ENCODE measurements at places on chromosomes 11 and 22. TPM values are rescaled to one million over a fixed set of nuclear protein-coding genes. Genes with fewer than 3 reads are reported as not detected.

Gene CEND1
- 0.20 TPM for total RNA-seq

DNA sequence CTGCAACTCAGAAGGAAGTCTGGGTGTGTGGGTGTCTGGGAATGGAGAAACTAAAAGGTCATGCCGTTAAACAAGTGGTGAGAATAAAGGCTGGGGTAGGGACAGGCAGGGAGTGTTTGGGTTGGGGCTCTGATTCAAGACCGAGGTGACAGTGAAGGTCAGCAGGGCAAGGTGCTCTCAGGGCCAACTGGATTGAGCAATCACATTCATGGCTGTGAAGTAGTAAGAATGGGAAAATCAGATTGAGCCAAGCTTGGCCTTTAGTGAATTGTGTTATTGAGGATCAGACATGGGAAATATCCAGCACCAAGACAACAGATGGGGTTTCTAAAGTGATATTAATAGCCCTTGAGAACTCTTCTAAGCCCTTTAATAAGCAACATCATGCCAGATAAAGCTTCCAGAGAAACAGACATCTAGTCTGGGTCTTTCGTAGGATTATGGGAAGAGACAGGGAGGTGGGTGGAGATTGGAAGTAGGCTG is 24.3 kb downstream of the SCN3B start:
- H3K27ac ChIP-seq, result no peak overlapping the region
- peaks cover 3% of the 10 kb centered on the region for H3K27me3 ChIP-seq
- DNase-seq, result no peak

GRCh38 chr11:36156161-36156816 is 132.9 kb downstream of the COMMD9 start:
- H3K4me3 ChIP-seq, result no peak overlapping the region
- H3K27ac ChIP-seq, result no peak overlapping the region
- H3K27me3 ChIP-seq, result no peaks in the 10 kb centered on the region
- no peak for DNase-seq

Gene CLCF1
- 2.2 TPM for total RNA-seq

Gene ATG13
- total RNA-seq, result 115 TPM

Gene PNPLA3
- not detected for total RNA-seq

- no peak for DNase-seq
- peaks cover 29% of the 10 kb centered on the region for H3K4me1 ChIP-seq
- no peaks in the 10 kb centered on the region for H3K27me3 ChIP-seq
- H3K27ac ChIP-seq, result peak overlapping the region; percentile 87
- peaks cover 6% of the 10 kb centered on the region for H3K36me3 ChIP-seq
Observed at GRCh38 chr22:19108807-19109197, 13.4 kb downstream of the DGCR2 start.

DNA sequence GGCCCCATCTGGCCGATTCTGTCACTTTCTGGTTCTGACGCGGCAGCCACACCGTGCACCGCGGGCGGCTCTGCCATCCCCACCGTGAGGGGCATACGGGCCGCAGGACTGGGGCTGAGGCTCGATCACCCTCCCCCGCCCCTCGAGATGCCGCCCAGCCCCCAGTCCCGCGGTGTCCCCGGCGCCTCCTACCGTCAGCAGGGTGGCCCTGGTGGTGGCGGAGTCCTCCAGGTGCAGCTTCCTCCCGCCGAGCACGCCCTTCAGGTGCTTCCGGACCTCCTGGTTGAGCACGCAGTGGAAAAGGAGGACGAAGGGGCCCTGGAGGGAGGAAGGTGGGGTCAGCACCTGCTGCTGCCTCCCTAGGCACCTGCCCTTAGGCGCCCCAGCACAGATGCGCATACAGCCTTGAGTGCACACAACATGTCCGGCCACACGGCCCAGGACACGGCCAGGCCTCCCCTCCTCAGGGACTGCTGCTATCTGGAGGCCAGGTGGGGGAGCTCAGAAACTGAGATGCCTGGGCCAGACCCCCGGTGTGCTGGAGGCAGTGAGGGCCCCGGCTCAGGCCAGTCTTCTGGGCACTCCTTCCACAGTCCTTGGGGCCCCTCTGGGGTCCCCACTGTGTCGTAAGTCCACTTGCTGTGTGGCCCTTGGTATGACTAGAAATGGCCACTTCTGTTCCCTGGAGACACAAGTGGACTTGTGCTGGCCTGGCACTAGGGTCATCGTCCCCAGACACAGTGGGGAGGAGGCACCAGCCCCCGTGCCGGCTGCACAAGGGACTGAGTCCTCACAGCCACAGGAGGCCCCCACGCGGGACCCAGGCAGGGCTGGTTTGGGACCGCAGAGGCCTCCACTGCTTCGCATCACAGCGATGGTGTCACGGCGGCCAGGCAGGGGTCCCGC is 31.5 kb downstream of the TRMU start:
- peaks cover 64% of the 10 kb centered on the region for H3K4me1 ChIP-seq
- no peaks in the 10 kb centered on the region for H3K27me3 ChIP-seq
- peak; percentile 21 for DNase-seq
- no peak overlapping the region for H3K27ac ChIP-seq
- H3K4me3 ChIP-seq, result peak overlapping the region; percentile 4

GRCh38 chr22:29840498-29840897 is 2.4 kb upstream of the ASCC2 start:
- no peak overlapping the region for H3K27ac ChIP-seq
- H3K27me3 ChIP-seq, result no peaks in the 10 kb centered on the region
- H3K36me3 ChIP-seq, result peaks cover 3% of the 10 kb centered on the region
- H3K4me1 ChIP-seq, result peaks cover 2% of the 10 kb centered on the region

DNA sequence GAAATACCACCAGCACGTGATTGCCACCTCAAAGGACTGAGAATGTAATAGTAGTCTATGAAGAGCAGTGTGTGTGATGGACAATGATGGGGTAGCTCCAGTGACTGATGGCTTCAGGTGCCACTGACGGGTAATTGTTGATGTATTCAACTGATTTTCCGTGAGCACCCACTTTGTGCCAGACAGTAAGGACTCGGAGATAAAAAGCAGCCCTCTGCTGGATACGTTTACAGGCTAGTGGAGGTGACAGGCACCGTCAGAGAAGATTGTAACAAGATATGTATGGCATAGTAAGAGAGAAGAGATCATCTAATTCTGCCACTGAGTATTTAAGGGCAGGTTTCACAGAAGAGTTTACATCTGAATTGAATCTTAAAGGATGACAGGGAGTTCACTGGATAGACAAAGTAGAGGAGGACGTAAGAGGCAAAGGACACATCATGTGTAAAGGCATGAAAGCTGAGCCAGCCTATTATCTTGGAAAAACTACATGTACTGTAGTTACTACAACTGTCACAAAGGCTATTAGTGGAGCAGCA is 1.1 kb upstream of the ENTHD1 start:
- no peak overlapping the region for H3K27ac ChIP-seq
- H3K4me3 ChIP-seq, result no peak overlapping the region
- no peaks in the 10 kb centered on the region for H3K36me3 ChIP-seq
- no peak for DNase-seq
- no peaks in the 10 kb centered on the region for H3K27me3 ChIP-seq
- H3K4me1 ChIP-seq, result peaks cover 17% of the 10 kb centered on the region

GRCh38 chr11:82216927-82217570 is 516.6 kb downstream of the FAM181B start:
- DNase-seq, result no peak
- H3K27me3 ChIP-seq, result no peaks in the 10 kb centered on the region
- H3K4me3 ChIP-seq, result no peak overlapping the region

Gene OR51E2
- not detected for total RNA-seq

Gene SNX32
- 0.26 TPM for total RNA-seq

GRCh38 chr22:29306835-29307595 is 565 bp downstream of the GAS2L1 start:
- peaks cover 42% of the 10 kb centered on the region for H3K4me1 ChIP-seq
- no peaks in the 10 kb centered on the region for H3K27me3 ChIP-seq
- H3K36me3 ChIP-seq, result no peaks in the 10 kb centered on the region
- no peak for DNase-seq
- peak overlapping the region; percentile 82 for H3K4me3 ChIP-seq

Gene CREB3L1
- 0.72 TPM for total RNA-seq

- H3K27ac ChIP-seq, result no peak overlapping the region
- peaks cover 77% of the 10 kb centered on the region for H3K27me3 ChIP-seq
- DNase-seq, result no peak
- no peak overlapping the region for H3K4me3 ChIP-seq
- no peaks in the 10 kb centered on the region for H3K36me3 ChIP-seq
- H3K4me1 ChIP-seq, result peaks cover 1% of the 10 kb centered on the region
Observed at GRCh38 chr22:42364604-42365110, 67.5 kb downstream of the NFAM1 start.

- H3K4me1 ChIP-seq, result peaks cover 11% of the 10 kb centered on the region
- no peak overlapping the region for H3K4me3 ChIP-seq
- H3K27ac ChIP-seq, result peak overlapping the region; percentile 61
- no peaks in the 10 kb centered on the region for H3K27me3 ChIP-seq
- DNase-seq, result no peak
- peaks cover 2% of the 10 kb centered on the region for H3K36me3 ChIP-seq
Observed at GRCh38 chr11:118353084-118353710, 6.2 kb upstream of the UBE4A start.

GRCh38 chr11:58222721-58223120 is 6.0 kb downstream of the OR10Q1 start:
- no peaks in the 10 kb centered on the region for H3K27me3 ChIP-seq
- H3K27ac ChIP-seq, result no peak overlapping the region

GRCh38 chr11:13141731-13142709 is 132.9 kb downstream of the RASSF10 start:
- H3K4me3 ChIP-seq, result no peak overlapping the region
- H3K36me3 ChIP-seq, result no peaks in the 10 kb centered on the region
- no peaks in the 10 kb centered on the region for H3K27me3 ChIP-seq

GRCh38 chr11:64337538-64338249 is 2.3 kb upstream of the CCDC88B start:
- H3K27ac ChIP-seq, result no peak overlapping the region
- DNase-seq, result no peak
- peaks cover 42% of the 10 kb centered on the region for H3K4me1 ChIP-seq
- peaks cover 34% of the 10 kb centered on the region for H3K36me3 ChIP-seq
- no peak overlapping the region for H3K4me3 ChIP-seq
- no peaks in the 10 kb centered on the region for H3K27me3 ChIP-seq

- DNase-seq, result no peak
- H3K36me3 ChIP-seq, result no peaks in the 10 kb centered on the region
- H3K4me3 ChIP-seq, result no peak overlapping the region
- no peaks in the 10 kb centered on the region for H3K4me1 ChIP-seq
- H3K27me3 ChIP-seq, result peaks cover 7% of the 10 kb centered on the region
Observed at GRCh38 chr22:38196791-38197419, 4.9 kb upstream of the MAFF start.

Gene ACRV1
- not detected for total RNA-seq

GRCh38 chr11:111526501-111526900 is 11.9 kb downstream of the HOATZ start:
- no peak overlapping the region for H3K27ac ChIP-seq
- H3K36me3 ChIP-seq, result no peaks in the 10 kb centered on the region
- DNase-seq, result no peak
- H3K27me3 ChIP-seq, result no peaks in the 10 kb centered on the region
- no peak overlapping the region for H3K4me3 ChIP-seq
- peaks cover 7% of the 10 kb centered on the region for H3K4me1 ChIP-seq

Gene SLC7A4
- total RNA-seq, result not detected

DNA sequence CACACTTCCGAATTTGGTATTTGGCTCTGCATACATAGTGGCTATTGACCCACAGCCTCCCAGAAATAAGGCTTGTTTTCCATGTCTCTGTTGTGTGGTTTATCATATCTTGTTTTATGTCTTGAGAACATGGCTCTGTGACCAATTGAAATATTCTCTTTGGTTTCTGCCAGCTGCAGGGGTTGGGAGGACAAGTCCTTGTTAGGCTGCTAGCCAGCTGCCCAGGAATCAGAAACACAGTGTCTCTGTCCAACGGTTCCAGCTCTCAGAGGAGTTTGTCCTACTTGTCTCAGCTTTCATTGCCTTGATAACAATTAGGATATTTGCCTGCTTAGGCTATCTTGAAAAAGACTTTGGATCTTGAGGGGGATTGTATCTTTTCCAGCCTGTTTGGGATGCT is 6.0 kb upstream of the SLC7A4 start:
- H3K4me1 ChIP-seq, result no peaks in the 10 kb centered on the region
- DNase-seq, result no peak
- no peak overlapping the region for H3K4me3 ChIP-seq
- H3K27ac ChIP-seq, result no peak overlapping the region
- H3K36me3 ChIP-seq, result no peaks in the 10 kb centered on the region

DNA sequence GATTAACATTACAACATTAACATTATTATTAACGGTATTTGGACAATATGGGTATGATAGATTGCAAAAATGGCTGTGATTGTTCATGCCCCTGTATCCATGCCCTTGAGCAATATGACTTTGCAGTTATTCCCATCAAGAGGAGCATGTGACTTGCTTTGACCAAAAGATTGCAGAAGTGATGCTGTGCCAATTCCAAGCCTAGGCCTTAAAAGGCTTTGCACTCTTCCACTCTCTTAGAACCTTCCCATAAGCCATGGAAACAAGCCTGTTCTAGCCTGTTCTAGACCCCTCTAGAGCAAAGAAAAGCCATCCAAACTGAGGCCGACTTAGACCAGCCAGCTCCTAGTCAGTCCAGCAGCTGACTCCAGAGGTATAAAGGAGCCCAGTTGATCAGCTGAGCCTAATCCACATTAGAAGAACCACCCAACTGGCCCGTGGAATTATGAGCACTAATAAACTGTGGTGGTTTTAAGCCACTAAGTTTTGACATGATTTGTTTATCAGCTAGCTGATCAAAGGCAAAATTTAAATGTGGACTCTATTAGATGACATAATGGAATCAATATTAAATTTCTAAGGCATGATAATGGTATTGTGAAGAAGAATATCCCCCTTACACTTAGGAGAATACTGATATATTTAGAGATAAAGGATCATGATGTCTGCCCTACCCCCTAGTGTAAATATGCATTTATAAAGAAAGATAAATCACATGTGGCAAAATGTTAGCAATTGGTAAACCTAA is 28.6 kb downstream of the RAB30 start:
- H3K36me3 ChIP-seq, result no peaks in the 10 kb centered on the region
- H3K27me3 ChIP-seq, result no peaks in the 10 kb centered on the region
- H3K27ac ChIP-seq, result no peak overlapping the region
- no peak for DNase-seq

DNA sequence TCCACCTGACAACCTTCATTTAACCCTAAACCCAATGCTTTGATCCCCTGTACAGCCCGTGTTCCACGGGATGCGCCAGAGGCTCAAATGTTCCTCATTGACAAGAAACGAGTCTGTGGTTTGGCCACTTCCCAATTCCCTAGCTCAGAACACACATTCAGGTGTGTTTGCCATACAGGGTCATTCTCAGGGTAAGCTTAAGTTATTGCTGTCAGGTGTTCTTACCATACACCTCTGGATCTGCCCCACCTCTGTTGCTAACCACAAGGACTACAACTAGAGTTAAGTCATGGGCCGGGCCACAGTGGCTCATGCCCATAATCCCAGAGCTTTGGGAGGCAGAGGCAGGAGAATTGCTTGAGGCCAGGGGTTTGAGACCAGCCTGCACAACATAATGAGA is 45.6 kb upstream of the POLD3 start:
- no peak for DNase-seq
- no peaks in the 10 kb centered on the region for H3K36me3 ChIP-seq
- no peaks in the 10 kb centered on the region for H3K4me1 ChIP-seq
- H3K27me3 ChIP-seq, result no peaks in the 10 kb centered on the region
